ENCODE measurements at places on chromosomes 5 and 9.

DNA sequence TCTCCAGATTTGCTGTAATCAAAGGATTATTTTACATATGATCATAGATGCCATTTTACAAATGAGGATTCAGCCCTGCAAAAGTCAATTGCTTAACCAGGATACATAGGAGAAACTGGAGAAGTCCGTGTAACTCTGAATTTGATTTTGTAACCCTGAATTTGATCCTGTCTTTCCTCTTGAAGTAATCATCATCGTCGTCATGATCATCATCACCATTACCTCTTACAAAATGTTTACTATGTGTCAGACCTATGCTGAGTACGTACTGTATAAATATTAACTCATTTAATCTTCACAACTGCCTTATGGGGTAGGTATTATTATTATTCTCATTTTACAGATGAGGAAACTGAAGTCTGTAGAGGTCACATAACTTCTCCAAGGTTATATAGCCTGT lies 271.5 kb downstream of the DOCK8 start:
- no peak for DNase-seq

DNA sequence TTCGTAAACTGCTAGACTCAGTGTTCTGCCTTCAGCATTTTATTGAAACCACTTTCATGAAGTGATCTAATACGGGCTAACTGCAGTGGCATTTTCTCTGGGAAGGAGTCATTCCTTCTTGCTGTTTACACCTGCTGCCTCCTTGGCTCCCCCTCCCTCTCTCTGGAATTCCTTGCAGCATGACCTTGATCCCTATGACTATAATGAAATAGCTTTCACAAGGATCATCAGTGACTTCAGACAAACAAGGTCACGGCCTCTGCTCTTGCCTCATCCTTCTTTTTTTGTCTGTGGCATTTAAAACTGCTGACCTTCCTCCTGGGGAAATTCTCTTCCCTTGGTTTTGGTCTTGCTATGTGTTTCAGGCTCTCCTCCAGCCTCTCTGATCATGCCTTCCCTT lies 90.2 kb downstream of the ZNF462 start:
- no peak for DNase-seq

DNA sequence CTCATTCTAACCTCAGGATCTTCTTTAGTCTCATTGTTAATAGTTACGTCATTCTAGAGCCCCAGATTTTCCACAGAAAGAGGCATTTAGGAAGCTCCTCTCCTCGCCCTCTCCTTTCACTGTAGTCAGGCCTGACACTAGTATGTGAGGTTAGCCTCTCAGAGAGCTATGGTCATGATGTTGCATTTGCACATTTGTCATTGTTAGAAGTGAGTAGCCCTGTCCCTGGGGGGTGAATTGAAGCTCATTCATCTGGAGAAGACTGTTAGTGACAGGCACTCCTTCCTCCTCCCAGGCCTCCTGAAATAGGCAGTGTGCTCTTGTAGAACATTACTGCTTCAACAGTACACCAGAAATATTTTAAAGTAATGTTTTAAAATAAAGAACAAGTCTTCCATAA lies 26.6 kb upstream of the LRRTM2 start:
- no peak for DNase-seq

- DNase-seq, result no peak
Observed at GRCh38 chr5:53127107-53127506, 17.6 kb upstream of the MOCS2 start.

DNA sequence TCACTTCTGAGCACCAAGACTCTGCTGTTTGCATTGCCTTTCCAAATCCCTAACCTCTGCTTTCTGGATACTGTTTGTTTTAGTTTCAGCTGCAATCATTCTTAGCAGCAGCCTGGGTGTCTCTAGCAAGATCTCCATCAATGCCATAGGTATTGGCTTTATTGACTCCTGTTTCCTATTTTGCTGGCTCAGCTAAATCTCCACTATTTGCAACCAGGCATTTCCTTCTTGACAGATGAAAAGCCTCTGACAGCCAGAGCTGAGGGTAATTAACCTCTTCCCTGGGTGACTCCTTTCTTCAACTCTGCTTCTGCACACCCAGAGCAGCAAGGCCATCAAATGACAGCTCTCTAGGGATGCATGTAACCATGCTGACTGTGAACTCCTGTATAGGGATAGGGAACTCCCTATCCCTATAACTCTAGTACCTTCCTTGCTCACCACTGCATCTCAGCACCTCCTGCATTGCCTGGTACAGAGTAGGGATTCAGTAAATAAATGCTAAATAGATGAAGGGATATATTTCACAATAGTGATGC lies 293.5 kb downstream of the TRIM32 start:
- no peak for DNase-seq

DNA sequence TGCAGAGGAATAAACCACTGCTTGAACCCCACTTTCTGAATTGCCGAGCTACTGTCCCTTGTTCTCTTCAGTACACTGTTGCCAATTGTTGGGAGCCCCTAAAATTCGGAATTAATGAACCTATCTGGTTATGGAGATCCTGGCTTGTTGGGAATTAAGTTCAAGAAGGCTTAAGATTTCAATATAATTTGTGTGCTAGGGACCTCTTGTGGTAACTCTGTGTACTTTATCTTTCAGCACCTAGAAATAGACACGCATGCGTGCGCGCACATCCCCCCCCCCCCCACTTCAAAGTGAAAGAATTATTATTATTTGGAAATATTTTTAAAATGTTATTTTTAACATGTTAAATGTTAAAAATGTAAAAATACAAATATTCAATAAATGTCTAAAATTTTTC lies 53.3 kb upstream of the FAM169A start:
- no peak for DNase-seq

DNA sequence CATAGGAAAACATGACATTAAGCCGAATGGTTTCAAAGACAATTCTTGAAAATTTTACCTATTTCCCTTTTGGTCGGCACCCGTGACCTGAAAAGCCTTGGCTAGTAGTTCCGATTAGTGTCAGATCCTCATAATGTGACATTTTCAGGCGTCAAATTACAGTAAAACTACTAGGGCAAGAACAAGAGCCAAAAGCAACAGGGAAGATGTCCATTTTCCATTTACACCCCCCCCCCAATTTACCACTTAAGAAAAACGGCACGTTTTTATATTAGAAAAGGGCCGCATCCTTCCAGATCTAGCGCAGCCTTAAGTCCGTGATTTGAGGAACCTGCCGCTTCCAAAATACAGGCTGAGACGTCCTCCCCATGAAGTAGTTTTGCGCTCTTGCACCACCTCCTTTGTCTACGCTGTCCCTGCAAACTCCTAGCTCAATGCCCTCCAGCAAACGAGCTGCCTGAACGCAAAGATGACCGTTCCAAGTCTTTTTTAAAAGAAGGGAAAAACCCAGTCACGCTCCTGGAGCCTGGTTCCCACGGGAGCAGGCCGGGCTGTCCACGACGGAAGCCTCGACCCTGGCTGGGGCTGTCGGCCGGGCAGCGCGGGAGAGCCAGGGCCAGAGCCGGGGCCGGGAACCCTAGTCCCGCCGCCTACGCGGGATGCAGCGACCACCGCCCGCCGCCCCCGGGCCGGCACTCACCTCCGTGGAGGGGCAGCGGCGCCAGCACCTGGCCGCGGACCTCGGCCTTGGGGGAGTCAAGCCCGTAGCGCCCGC lies 616 bp downstream of the RNF130 start:
- no peak for DNase-seq

GRCh38 chr5:135878156-135878620 lies 17.5 kb downstream of the IL9 start:
- DNase-seq, result no peak

DNA sequence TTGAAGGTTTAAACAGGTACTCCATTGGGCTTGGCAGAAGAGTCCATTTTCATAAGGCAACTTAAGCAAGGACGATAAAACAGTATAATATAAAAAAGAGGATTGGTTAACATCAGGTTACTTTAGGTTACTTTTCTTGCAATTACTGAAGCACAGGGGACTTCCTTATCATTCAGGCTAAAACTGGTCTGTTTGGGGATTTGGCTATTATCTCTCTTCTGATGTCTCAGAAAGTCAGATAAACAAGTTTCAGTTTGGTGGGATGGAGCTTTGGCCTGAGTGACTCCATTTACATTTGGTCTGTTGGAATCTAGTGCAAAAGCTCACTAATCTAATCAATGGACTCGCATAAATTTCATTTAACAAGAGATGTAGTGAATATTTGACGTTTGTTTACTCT lies 8.0 kb downstream of the GAPT start:
- DNase-seq, result no peak

DNA sequence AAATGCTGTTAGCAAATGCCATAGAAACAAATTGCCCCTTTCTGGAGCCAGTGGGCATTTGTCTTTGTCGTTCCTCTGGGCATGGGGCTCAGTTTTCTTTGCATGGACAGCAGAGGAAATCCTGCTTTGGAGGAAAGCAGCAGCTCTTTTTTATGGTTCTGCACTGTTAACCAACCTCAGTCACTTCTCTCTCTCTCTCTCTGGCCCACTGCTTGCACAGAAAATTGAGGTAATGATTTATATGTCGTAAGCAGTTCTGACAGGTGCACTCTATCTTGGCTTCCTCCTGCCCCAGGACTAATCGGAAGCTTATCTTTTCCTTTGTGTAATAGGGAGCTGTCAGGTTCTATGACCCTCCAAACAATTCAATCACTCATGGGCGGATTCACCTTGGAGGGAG lies 159.6 kb upstream of the GPR151 start:
- no peak for DNase-seq

- DNase-seq, result no peak
Observed at GRCh38 chr5:172834415-172835289, 601 bp downstream of the ERGIC1 start.

DNA sequence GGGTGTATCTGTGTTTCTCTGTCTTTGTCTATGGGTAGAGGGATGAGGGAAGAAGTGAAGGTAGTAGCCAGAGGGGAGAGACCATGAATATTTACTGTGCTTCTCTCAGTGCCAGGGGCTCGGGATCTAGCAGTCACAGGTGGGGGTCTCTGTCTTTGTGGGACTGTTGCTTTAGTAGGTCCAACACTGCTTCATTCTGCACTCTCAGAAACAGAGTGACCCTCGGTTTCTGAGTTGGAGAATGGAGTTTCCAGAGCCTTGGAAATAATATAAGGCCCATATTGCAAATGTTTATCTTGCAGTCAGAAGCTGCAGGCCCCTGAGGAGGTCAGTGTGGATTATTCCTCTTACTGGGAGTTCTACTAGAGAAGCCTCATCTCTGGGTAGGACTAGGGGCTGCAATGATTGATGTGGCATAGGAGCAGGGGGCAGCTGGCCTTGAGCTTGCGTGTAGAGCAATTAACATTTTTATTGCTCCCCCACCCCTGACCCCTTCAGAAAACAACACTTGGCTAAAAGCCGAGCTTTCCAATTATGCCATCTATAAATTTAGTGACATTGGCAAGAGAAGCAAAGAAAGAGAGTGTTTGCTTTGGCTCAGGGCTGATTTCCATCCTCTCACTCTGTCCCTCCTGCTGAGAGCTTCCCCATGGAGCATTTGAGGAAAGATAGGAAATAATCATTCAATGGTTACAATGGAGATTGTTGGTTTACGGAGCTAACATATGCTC lies 55.0 kb upstream of the TRPC7 start:
- no peak for DNase-seq

DNA sequence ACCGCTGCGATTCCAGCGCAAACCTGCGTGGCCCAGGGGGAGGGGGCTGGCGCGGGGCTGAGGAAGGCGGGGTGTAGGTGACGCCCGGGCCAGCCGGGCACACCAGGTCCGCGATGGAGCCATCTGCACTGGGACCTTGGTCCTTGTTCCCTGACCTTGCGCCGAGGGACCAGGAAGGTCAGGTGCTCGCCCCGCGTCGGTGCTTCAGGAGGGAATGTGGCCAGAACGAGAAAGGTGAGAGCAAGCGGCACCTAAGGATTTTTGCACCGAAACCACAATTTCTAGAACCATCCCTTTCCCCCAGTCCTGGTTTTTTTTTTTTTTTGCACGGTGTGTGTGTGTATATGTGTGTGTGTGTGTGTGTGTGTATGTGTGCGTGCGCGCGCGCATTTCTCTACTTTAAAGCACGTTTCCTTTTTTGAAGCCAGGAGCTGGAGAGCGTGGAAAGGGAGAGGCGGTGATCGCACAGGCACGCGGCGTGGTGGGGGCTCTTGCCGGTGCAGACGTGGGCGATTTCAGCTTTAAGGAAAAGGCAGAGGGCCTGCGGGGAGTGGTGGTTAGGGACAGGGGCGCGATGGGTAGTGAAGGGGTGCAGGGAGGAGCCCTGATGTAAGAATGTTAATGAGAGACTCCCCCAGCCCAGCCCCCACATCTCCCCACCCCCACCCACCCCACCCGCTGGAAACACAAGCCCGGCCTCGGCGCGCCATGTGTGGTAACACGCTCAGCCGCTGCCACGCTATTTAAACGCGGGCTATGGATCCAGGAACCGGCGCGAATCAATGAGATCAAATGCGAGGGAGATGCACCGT lies at the start of gene NPR3:
NPR3 (plus strand) TSS at position 772 of the 812 bp plus-strand sequence. CDS start 456 bp downstream, outside the sequence.
- peak; percentile 46 for DNase-seq

- DNase-seq, result no peak
Observed at GRCh38 chr9:83964973-83965349, 15.1 kb downstream of the HNRNPK start.

DNA sequence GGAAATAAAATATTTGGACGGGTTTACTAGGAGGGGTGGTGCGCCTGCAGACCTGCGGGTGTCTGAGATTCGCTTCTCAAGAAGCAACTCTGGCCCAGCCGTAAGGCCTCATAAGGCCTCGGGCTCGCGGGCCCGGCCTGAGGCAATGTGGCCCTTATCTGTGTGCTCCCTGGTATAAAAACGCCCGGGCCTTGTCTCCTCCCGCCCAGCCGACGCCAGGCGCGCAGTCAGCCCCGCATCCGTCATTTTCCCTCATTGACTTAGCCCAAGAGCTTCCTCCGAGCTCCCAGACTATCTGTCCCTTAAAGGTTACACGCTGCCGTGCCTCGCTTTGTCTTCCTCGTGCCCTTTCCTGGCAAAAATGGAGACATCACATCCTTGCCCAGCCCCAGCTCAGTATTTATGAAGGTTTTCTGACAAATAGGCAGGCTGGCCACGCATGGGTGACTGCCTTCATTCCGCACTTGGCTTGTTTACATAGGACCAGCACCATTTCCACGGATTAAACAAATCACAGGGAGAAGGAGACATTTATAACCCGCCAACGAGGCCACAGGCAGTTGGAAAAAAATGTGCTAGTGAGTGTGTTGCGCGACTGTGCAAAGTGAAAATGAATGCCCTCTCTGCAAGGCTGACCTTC lies 74.5 kb upstream of the TBCA start:
- no peak for DNase-seq

GRCh38 chr5:148482697-148483462 lies 99.1 kb downstream of the FBXO38 start:
- DNase-seq, result no peak

- no peak for DNase-seq
Observed at GRCh38 chr5:95102687-95103086, 182.2 kb downstream of the MCTP1 start.

DNA sequence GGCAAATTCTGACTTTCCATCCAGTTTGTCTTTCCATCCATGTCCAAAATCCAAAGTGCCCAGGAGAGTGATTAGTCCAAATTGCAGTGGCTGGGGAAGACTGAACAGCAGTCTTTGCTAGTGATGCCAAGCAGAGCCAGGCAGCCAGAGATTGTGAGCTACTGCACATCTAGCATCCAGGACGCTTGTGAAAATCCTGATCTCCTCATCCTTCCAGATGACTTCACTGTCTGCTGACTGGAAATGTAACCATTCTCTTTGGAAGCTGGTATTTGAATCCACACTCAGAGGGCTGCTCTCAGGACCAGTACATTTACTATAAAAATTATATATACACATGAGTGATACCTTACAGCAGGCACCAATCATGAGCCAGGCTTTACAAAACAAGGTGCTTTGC lies 49.6 kb downstream of the MACROH2A1 start:
- DNase-seq, result no peak
